ENCODE measurements at places on chromosomes 7 and 10.

GRCh38 chr10:905503-905902 lies 26.0 kb downstream of the LARP4B start:
- DNase-seq, result peak; percentile 42

GRCh38 chr10:79367426-79368189 lies 20.3 kb downstream of the PPIF start:
- no peak for DNase-seq

DNA sequence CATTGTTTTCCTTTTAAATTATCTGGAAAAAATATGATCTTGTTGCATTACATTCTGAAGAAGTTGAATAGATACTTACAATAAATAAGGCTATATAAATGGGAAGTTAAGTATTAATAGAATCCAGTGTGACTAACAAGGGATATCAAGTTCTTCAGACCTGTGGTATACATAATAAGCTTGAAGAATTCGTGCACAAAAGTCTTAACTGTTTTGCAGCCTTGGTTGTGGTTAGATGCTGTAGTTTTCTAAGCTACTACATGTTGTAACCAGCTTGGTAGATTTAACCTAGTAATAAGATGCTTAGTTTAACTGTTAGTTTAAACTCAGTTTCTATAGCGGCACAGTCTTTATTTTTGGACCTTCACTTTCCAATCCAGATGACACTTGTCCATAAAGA lies 106.2 kb upstream of the GLCCI1 start:
- DNase-seq, result no peak

DNA sequence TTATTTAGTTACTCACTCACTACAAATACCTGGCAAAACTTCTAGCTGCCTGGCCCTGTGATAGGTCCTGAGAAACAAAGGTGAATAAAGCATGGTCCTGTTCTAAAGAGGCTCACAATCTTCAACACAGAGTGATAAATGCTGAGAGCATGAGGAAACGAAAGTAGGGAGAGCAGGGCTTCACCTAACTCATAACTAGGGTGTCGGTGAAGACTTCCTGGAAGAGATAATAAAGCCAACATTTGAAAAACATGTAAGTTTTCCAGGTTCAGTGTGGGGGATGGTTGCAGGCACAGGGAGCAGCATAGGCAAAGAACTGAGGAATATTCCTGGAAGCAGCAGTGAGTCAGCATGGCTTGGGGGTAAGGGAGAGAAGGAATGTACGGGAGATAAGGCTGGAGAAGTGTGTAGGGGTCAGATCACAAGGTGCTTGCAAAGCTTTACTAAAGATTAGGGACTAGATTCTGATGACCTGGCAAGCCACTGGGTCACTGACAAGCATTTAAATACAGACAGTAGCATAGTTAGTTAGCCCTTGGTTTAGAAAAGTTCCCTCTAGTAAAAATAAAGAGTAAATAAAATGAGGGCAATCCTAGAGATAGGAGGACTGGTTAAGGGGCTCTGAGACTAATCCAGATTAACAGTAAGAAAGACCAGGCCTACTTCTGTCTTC lies 5.1 kb downstream of the KEL start:
- peak; percentile 69 for DNase-seq

DNA sequence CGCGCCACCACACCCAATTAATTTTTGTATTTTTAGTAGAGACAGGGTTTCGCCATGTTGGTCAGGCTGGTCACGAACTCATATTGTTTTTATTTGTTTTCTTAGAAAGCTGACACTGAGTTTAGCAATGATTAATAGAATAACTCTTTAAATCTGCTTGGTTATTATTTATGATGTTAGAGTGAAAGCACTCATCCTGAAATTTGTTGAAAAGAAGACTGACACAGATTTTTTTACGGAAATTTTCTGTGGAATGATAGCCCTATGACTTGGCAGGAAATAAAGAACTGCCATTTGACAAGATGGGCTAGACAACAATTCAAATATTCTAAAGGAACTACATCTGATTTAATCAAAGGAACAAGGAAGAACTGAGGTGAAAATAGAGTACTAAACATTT lies 4.3 kb upstream of the GSAP start:
- no peak for DNase-seq

DNA sequence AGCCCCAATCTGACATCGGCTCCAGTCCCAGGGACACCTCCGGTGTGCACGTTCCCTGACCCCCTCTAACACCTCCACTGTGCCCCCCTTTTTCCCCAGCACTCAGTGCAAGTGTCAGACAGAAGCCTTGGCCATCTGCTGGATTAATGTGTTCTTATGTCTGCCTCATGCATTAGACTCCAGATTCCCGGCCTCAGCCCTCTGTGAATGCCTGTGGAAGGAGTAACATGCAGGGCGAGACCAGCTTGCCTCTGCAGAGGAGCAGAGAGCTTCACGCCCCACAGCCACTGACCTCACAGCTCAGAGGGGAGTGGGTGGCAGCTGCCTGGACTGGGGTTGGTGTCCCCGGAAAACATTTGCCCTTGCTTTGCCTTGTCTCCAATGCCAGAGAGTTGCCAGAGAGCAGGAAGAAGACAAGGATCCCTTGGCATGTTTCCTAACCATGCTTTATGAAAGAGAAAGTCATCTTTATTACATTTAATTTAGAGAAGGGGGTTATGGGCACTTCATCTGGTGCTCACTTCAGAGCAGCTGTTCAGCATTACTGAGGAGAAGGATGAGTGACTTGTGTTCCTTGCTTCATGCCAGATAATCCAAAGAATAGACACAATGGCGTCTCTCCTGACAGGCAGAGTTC lies 91.6 kb upstream of the CXCL12 start:
- DNase-seq, result no peak

- no peak for DNase-seq
These were observed 68.5 kb downstream of the CRTAC1 start for GRCh38 chr10:97961945-97962344.

- no peak for DNase-seq
These were observed 304.6 kb upstream of the NRG3 start for GRCh38 chr10:81570349-81570748.

DNA sequence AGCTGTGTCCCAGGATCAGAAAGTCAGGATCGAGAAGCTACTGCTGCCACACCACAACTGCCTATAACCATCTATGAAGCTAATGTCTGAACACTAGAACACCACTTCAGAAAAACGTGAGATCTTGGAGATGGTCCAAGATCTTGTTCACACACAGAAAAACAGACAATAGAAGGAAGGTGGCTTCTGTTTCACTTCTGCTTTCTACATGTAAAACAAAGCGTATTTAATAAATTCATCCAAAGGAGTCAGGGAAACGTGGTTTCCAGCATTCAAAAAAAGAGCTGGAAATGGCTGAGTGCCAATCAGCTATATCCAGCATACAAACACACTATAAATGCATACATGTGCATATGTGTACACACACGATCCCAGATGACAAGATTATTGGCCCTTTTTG lies 70.2 kb upstream of the CCDC71L start:
- no peak for DNase-seq

- peak; percentile 63 for DNase-seq
These were observed 1.5 kb upstream of the C10orf95 start for GRCh38 chr10:102452672-102453340.

GRCh38 chr10:121236621-121237020 lies 361.6 kb downstream of the FGFR2 start:
- DNase-seq, result no peak

DNA sequence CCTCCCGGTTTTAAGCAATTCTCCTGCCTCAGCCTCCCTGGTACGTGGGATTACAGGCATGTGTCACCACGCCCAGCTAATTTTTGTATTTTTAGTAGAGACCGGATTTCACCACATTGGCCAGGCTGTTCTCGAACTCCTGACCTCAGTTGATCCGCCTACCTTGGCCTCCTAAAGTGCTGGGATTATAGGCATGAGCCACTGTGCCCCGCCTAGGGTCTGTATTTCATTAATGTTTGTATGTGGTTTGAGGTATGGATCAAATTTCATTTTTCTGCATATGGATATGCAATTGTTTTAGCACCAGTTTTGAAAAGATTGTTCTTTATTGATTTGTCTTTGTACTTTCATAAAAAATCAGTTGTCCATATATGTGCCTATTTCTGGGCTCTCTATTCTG lies 26.0 kb downstream of the CYP26A1 start:
- no peak for DNase-seq

- no peak for DNase-seq
These were observed 40.0 kb upstream of the LRRN3 start for GRCh38 chr7:111050875-111051416.

- peak; percentile 23 for DNase-seq
These were observed 46.8 kb downstream of the ASB13 start for GRCh38 chr10:5619362-5620211.

- DNase-seq, result no peak
These were observed 572.5 kb upstream of the FOXK1 start for GRCh38 chr7:4109481-4110110.

GRCh38 chr7:11221984-11222383 lies 248.3 kb downstream of the PHF14 start:
- DNase-seq, result no peak

GRCh38 chr10:12825260-12825849 lies 176.2 kb downstream of the CCDC3 start:
- DNase-seq, result peak; percentile 65

- no peak for DNase-seq
These were observed 94.7 kb downstream of the DYNC2I1 start for GRCh38 chr7:158950914-158951635.

DNA sequence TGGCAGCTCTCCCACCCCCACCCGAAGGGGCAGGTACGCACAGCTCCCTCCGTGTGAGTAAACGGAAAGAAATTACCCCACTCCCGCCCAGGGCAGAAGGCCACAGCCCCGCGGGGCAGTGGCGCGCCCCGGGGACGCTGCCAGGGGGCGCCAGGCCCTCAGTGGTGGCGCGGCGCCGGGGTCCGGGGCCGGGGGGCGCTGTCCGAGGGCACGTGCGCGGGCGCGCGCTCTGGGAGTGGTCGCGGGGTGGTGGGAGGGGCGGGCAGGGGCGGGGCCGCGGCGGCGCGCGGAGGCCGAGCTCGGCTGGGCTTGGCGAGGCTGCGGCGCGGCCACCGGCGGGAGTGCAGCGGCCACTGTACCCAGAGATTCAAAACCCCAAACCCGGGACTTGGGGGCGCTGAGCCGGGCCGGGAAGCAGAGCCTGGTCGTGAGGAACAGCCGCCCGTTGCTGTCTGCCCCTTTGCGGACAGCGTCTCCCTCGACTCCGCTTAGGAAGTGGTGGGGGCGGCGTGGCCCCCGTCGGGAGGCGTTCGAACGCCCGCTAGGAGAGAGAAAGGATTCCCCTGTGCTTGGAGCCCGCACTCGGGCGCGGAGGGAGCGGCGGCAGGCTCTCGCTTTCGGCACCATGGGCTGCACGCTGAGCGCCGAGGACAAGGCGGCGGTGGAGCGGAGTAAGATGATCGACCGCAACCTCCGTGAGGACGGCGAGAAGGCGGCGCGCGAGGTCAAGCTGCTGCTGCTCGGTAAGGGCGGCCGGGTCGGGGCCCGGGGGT lies at the start of gene GNAI1:
TSS of gene GNAI1 (plus strand) at position 296 of the 773 bp plus-strand sequence. CDS start at position 626, 330 bp downstream.
- DNase-seq, result peak; percentile 88

GRCh38 chr10:3323865-3324498 lies 151.4 kb upstream of the PITRM1 start:
- DNase-seq, result peak; percentile 27

GRCh38 chr7:774161-775109 lies 47.4 kb upstream of the PRKAR1B start:
- DNase-seq, result peak; percentile 42

DNA sequence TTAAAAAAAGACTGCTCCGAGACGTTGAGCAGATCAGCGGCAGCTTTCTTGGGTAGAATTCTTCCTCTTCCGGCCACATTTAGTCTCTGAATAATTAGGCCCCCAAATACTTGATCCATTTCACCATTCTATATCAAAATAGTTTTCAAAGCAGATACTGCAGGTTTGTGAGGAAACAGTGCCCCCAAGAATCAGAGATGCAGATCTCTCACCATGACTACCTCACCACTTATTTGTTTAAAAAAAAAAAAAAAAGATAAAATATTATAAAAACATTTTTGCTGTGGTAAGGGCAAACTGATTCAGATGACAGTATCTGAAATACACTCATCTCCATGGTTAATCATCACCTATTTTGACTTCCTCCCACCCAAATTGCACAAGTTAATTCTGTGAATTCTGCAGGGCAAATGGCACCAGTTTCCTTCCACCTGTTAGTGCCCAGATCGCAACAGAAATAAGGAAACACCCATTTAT lies 210.4 kb downstream of the FAM107B start:
- DNase-seq, result no peak

- no peak for DNase-seq
These were observed 6.8 kb upstream of the COMMD3 start for GRCh38 chr10:22309180-22310000.

DNA sequence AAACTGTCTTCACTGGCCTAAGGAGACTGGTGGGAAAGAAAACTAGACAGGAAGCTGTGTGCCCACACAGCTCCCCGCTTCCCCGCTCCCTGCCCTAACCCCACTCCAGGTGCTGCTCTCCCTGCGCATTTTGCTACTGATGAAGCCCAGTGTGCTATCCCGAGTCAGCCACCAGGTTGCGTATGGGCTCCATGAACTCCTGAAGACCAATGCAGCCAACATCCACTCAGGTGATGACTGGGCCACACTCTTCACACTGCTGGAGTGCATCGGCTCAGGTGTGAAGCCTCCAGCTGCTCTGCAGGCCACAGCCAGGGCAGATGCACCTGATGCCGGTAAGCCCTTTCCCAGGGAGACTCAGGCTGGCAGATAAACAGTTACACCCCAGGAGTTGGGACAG lies 20.3 kb upstream of the NFKB2 start:
- DNase-seq, result no peak

- peak; percentile 31 for DNase-seq
These were observed 23.1 kb downstream of the GBF1 start for GRCh38 chr10:102268375-102268888.

DNA sequence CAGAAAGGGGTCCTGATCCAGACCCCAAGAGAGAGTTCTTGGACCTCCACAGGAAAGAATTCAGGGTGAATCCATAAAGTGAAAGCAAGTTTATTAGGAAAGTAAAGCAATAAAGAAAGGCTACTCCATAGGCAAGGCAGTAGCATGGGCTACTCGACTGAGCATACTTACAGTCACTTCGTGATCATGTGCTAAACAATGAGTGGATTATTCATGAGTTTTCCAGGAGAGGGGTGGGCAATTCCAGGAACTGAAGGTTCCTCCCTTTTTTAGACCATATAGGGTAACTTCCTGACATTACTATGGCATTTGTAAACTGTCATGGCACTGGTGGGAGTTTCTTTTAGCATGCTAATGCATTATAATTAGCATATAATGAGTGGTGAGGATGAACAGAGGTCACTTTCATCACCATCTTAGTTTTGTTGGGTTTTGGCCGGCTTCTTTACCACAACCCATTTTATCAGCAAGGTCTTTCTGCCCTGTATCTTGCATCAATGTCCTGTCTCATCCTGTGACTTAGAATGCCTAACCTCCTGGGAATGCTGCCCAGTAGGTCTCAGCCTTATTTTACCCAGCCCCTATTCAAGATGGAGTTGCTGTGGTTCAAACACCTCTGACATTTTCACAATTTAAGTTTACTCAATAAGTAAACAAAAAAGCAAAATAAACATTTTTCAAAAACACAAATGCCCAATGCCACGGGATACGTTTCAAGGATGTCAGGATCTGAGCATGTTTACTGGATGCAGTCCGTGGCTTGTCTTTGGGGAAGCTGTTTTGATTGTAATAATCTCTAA lies 37.0 kb downstream of the ALOX5 start:
- no peak for DNase-seq

- peak; percentile 25 for DNase-seq
These were observed 145.5 kb downstream of the PTEN start for GRCh38 chr10:88008866-88009470.

All from fibroblast of villous mesenchyme (primary cell).